ENCODE measurements at places on chromosomes 5 and 9.

DNA sequence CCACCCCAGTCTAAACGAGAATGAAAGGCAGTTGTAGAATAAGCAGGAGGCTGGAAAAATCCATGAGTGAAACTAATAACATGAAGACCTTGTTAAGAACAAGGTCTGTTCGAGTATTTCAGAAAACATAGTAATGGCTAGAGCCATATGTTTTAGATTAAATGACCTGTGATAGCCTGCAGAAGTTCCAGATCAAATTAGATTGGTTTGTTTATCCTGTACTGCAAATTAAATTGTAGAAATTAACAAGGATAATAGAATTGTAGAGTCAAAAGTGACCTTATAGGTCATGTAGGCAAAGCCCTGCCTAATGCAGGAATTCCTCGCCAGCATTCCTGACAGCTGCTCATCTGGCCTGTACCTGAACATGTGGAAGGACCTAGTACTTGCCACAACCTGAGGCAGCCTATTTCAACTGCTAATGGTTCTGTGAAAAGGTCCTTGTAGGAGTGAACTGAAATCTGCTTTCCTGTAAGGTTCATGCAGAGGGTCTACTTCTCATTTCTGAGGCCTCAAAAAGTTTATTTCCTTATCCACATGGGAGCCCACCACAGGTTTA, 17.2 kb downstream of the LIX1 start:
- DNase-seq, result no peak

DNA sequence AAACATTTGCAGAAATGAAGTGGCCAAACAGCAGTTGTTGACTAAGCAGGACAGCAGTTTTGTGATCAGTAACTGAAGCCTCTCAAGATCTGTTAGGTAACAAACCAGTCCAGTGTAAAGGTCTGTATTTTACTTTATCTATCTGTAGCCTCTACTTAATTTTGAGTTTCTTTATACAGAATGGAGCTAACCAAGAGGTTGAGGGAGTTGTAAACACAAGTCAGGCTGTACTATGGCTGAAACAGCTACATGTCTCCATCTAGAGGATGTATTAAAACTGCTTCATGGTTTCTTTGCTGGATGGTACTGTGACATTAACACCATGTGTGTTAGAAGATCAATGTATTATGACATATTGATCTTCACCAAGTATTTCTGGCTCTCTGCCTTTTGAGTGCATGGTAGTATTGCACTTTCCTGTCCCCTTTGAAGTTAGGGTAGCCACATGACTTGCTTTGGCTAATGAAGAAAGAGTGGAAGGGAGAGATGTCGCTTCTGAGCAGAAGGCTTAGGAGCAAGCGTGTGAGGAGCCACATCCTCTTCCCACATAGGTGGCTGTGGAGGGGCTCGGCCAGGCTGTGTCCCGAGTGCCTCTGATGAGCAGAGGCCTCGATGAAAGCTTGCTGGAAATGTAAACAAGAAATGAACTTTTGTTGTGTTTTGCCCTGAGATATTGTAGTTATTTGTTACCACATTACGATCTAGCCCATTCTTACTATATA, 105.6 kb upstream of the PCA3 start:
- no peak for DNase-seq

DNA sequence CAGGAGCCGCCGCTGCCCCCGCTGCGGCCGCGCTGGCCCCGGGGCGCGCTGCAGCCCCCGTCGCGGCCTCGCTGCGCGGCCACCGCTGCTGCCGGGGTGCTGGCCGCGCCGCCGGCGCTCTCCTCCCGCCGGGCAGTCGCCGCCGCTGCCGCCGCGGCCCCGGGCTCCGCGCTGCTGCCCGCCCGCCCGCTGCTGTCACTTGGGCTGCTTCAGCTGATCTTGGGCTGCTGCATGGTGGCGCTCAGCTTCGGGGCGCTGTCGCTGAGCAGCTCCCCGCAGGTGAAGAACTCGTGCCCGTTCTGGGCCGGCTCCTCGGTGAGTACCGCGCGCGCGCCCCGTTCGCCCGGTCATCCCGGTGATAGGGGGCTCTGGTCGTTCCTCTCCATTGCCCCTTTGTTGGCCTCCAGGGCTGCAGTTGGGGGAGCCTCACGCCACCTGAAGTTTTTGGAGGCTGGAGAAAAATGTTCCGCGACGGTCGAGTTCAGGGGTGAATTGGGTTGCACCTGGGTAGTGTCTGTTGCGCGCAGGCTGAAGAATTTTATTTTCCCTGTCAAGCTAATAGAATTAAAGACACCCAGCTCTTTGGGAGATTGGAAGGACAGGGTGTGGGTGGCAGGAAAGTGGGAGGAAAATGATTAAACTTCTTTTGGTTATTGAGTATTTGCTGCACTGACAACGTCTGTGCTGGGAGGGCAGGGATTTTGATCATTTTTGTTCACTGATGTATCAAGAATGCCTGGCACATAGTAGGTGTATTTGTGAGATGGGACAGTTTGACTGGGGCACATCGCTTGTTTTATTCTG, 596 bp downstream of the ENTREP1 start:
- no peak for DNase-seq

GRCh38 chr5:71705421-71705820, 13.7 kb upstream of the CARTPT start:
- DNase-seq, result no peak

DNA sequence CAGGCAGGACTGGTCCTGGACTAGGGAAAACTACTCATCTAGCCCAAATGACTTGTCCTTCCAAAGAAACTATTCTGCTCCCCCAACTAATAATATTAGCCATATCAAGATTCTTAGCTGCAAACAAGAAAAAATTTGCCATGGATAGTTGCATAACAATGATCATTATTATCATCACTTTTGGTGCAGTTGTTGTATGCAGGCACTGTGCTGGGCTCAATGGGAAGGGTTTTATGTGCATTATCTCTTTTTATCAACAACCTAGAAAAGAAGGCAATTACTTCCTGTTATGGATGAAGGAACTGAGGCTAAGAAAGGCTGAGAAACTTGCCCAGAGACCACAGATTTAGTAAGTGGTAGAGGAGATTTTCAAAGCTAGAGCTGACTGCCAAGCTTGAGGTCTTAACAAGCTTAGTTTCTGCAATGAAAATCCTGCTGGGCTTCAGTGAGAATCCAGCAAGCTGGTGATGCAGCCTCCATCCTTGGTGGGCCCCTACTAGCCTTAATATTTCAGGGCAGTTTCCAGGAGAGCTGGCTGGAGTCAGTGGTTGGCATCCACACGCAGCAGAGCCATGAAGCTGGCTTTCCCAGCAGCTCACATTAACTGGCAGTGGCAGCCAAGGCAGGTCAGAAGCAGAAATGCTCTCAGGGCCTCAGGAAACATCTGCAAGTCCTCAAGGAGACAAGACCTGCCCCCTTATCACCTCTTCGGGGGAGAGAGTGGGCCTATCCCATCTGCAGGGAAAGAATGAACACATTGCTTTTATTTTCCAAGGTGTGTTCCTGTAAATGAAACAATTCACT, 20.5 kb upstream of the MEGF9 start:
- no peak for DNase-seq

GRCh38 chr5:58114324-58114723, 345.6 kb downstream of the PLK2 start:
- no peak for DNase-seq

DNA sequence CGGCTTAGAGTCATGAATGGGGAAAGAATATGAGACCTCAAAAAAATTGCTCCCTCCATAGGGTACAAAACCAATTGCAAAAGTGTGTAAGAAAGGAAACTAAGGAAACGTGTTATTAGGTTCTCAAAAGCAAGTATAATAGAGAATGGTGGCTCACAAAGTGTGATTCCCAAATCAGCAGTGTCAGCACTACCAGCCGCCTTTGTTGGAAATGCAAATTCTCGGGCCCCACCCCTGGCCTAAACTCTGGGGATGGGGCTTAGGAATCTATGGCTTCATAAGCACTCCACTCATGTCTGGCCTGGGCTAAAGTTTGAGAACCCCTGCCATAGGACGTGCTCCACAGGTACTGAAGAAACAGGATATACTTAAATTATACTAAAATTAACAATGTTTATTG, 1.6 kb upstream of the CCDC69 start:
- no peak for DNase-seq

DNA sequence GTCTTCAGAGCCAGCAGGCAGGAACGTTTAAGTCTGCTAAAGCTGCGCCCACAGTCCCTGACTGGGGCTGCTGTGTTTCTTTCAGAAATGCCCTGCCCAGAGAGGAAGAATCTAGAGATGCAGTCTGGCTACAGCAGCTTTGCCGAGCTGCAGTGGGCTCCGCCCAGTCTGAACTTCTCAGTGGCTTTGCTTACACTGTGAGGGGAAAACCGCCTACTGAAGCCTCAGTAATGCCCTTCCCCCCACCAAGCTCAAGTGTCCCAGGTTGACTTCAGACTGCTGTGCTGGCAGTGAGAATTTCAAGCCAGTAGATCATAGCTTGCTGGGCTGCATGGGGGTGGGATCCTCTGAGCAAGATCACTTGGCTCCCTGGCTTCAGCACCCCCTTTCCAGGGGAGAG, 78.4 kb downstream of the SREK1 start:
- no peak for DNase-seq

DNA sequence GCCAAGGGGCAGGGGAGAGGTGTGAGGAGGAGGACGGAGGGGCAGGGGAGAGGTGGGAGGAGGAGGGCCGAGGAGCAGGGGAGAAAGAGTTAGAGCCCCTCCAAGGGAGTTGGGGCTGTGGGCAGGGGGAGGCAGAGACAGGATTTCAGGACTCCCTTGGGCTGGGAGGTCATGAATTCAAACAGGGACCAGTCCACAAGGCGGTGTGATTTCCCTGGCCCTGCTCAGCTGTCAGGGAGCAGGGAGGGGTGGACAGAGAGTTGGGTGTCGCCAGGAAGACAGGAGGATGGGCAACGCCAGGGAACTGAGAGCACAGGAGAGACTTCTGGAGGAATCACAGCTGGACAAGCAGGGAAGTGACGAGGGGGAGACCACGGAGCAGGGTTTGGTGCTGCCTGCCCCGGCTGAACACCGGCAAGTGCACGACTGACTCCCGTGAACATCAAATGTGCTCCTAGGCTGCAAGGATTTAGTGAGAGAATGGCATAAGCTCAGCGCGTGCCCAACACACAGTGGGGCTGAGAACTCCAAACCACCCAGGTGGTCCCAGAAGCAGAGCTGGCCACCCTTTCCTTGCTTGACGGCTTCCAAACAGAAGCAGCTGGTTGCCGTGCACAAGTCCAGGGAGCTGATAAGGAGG, 17.8 kb upstream of the OLFM1 start:
- DNase-seq, result peak; percentile 50

DNA sequence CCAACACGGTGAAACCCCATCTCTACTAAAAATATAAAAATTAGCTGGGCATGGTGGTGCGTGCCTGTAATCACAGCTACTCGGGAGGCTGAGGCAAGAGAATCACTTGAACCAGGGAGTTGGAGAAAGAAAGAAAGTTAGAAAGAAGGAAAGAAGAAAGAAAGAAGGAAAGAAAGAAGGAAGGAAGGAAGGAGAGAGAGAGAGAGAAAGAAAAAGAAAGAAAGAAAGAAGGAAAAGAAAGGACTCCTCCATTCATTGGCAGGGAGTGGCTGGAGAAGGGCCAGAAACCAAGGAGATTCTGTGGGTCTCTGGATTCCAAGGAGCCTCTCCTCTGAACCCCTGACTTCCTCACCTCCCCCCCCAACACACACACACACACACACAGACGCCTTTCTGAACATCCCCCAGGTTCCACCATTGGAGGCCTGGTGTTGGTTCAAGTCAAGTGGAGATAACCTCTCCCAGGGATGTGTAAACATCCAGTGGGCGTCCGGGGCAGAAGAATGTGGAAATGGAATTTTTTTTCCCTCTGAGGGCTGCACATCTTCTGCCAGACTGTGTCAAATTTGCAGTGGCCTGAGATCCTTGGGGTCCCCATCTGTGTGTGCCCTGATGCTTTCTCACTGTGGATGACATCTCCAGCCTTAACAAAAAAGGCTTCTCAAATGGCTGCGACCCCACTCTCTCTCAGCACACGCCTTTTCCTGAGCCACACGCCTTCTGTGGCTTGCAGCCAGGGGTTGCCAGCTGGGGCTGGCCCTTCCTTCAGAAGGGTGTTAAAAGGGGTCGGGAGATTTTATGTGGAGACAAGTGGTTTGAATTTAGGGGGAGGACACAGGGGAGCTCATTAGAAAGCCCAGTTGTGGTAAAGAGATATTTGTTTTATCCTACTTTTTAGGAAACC, 109.3 kb upstream of the HAND1 start:
- no peak for DNase-seq

DNA sequence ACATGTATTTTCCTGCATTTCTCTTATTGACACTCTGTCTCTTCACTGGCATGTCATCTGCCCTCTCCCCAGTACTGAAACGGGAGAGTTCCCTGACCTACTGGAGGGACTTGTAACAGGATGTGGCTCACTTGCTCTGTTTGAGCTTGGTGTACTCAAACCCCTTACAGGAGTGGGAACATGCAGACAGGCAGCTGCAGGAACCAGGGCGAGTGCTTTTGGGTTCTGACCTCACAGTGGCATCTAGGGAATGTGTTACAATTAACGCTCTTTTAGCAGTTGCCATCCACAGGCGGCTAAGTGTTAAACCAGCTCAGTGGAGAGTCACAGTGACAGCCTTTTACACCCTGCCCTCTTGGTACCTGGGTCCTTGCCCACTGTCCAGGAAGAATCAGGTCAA, 300.3 kb upstream of the GRAMD2B start:
- no peak for DNase-seq

GRCh38 chr5:159453209-159453608, 122.9 kb upstream of the IL12B start:
- DNase-seq, result no peak

GRCh38 chr5:121915765-121916164, 46.0 kb upstream of the SRFBP1 start:
- no peak for DNase-seq

DNA sequence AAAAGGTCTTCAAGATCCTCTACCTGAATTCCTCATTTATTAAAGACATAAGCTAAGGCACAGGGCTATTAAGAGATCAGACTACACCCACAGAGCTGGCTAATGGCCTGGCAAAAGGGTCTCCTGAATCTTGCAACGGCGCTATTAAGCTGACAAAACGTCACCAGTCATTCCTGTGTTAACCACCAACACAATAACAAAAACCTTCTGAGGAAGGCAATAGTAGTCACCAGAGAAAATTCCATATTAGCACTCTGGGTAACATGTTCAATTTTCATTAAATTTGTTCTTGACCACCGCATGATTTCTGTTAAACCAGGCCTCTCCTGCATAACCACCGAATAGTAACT, 77.0 kb downstream of the GNAQ start:
- no peak for DNase-seq
